ENCODE measurements at places on chromosomes 4 and X.
A peak's percentile ranks its signal among the peaks of the same experiment; 100 is the strongest.

DNA sequence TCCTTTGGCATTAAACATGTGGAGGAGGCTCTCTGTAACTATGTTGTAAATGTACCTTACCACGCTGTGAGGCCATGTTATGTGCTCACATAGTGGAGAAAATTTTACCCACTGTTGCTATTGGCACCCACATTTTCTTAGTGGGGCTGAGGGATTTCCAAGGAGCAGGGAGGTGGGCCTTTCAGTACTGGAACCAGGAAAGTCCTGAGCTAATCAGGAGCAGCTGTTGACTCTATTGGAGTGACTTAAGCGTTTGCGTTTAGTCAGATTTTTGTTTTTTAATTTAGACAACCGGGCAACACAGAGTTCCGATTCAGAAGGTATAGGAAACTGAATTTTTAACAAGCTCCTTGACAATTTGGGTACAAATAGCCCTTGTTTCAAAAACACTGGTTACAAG, 30.7 kb upstream of the WDR17 start:
- DNase-seq: no peak

- DNase-seq: no peak
These were observed 66.1 kb downstream of the WNK3 start for GRCh38 chrX:54291758-54292157.

GRCh38 chr4:65623506-65623905, 46.8 kb downstream of the EPHA5 start:
- no peak for DNase-seq

DNA sequence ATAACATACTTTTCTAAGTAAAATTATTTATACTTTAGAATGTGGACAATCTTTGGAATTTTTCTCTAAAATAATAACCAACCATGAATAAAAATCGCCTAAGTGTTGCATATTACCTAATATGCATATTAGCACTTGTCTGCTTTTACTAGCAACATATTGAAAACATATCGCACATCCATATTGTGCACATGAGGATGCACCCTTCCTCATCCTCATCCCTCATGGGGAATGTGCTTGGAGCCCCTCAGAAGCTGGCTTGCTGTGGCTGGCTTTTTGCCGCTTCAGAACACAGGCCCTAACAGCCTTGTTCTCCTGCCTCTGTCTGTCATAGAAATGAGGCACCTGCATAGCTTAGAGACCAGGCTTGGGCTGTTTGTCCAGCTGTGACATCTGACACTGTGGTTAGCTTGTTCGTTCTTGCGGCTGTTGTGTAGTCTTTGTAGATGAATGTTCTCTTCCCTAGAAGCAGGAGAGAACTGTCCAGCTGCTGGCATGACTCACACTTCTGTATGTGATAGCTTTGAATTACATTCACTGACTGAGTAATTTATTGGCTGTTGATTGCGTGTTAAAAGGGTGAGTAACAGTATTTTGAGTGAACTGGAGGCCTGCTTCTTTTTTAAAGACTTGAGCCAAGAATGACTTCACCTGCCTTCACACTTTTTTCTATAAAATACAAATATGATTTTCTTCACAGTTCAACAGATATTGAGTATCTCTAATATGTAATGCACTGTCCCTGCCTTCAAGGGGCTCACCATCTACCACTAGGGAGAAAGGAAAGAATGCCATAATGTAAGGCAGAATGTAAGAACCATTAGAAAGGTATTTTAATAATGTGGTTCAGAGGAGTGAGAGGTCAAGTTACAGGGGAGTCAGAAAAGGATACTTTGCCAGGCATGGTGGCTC, 81.9 kb downstream of the HMGB2 start:
- no peak for DNase-seq

DNA sequence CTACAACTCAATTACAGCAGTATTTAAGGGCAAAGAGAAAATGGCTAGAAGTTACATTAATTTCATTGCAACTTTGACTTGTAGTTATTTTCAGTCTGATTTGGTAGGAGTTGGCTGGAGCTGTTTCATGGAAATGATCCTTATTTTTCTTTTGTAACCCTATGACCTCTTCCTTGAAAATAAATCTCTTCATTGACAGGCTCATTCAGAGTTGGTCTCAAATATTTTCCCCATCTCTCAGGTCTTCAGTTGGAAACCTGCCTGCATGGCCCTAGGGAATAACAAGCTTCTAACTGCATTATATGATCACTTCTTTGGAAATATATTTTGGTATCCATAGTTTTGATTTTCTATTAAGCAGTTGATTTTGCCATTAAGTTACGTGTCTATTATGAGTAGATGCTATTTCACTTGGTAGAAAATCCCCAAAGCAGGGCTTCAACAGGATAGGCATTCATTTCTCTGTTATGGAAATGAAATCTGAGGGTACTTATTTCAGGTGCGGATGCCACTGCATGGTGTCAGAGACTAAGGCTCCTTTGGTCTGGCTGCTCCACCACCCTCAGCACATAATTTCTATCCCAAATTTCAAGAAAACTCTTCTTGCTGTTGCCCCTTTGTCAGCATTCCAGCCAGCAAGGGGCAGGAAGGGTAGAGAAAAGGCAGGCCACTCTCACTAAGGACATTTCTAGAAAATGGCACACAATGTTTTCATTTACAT, 502.5 kb downstream of the SPRY1 start:
- DNase-seq: no peak

- DNase-seq: peak; percentile 31
These were observed 3.4 kb upstream of the AVPR2 start for GRCh38 chrX:153900831-153901752.

GRCh38 chr4:169342159-169342860, 71.6 kb upstream of the SH3RF1 start:
- no peak for DNase-seq
